ENCODE measurements at places on chromosomes 4 and X. TPM values are rescaled to one million over a fixed set of nuclear protein-coding genes. Genes with fewer than 3 reads are reported as not detected.

HTR2C gene
- not detected for total RNA-seq

ZCCHC18 gene
- 0.79 TPM for total RNA-seq

FMR1NB gene
- not detected for total RNA-seq

PACRGL gene
- 22.4 TPM for total RNA-seq

SMIM20 gene
- 23.8 TPM for total RNA-seq

CORIN gene
- total RNA-seq = 2.6 TPM

PNMA5 gene
- not detected for total RNA-seq

NEIL3 gene
- total RNA-seq = 0.35 TPM

GASK1B gene
- 38.6 TPM for total RNA-seq

NALF2 gene
- 2.0 TPM for total RNA-seq

SPANXB1 gene
- total RNA-seq = not detected

FGFBP2 gene
- 0.72 TPM for total RNA-seq

ZNF630 gene
- 3.3 TPM for total RNA-seq

UBE2K gene
- 56.7 TPM for total RNA-seq

CASP3 gene
- total RNA-seq = 22.4 TPM

YIPF7 gene
- not detected for total RNA-seq

TAF7L gene
- not detected for total RNA-seq

LRRC66 gene
- total RNA-seq = 0.44 TPM

MAGEA2B gene
- not detected for total RNA-seq

NWD2 gene
- not detected for total RNA-seq

ZNF732 gene
- not detected for total RNA-seq

PPARGC1A gene
- 80.8 TPM for total RNA-seq

PABPC4L gene
- total RNA-seq = 3.0 TPM

CXorf49 gene
- not detected for total RNA-seq

CLGN gene
- total RNA-seq = 0.44 TPM

GPR119 gene
- total RNA-seq = not detected

UGT8 gene
- total RNA-seq = 42.2 TPM

CLDN34 gene
- total RNA-seq = 0.50 TPM

CHRDL1 gene
- total RNA-seq = 8.7 TPM

MXRA5 gene
- 12.2 TPM for total RNA-seq

CUL4B gene
- total RNA-seq = 34.7 TPM
